HEK293T (cell line): ENCODE measurements at places on chromosomes 13 and 19.

GRCh38 chr19:1776606-1777147, 23.4 kb downstream of the ONECUT3 start:
- no peak for DNase-seq

- DNase-seq: no peak
These were observed 5.0 kb downstream of the SOX1 start for GRCh38 chr13:112071723-112072533.

DNA sequence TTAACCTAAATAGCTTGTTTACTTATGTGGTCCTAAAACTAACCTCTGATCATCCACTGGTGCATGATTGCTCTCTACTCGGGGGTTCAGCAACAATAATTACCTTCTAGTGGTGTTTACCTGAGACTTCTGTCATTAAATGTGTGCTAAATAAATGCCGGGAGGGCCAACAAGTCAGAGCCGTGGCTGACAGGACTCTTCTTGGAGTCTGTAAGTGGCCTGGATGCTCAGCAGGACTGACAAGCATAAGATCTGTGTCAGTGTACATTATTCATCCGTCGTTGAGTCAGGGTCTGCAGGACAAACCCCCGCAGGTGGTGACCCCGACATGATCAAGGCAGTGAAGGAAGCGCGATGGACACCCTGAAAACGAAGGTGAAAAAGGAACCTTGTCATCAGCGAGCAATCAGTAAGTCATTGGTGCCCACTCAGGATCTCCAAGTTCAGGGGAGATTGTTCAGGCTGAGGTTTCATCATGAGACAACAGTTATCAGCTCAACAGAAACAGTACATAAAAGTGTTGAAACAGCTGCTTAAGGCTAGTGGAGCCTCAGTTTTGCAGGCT, 1466.9 kb downstream of the UQCRFS1 start:
- no peak for DNase-seq

DNA sequence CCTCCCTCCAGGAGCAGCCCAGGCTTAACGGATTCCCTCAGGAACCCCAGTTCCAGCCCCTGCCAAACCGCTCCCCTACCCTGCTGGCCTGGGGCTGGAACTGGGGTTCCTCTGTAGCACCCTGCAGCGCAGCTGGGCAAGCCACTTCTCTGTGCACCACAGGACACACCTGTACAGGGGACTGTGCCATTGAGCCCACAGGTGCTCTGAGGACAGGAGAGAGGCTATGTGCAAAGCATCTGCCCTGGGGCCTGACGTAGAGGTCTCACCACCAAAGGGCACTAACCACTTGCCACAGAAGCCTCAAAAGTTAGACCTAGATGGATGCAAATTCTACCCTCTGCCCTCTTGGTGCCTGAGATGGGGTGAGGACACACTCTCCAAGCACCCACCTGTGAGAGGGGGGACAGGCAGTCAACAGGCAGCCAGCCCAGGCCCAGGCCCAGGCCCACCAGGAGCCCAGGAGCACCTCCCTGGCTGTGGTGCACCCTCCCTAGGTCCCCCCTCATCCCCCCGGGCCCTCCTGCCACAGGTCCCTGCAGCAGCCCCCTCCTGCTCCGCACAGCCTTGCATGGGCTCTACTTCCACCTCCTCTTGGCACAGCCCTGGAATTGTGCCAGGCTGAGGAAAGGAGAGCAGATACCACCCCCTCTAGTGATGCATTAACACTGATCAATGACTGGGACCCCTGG, 27.6 kb upstream of the SLC35E1 start:
- no peak for DNase-seq
